Upper lobe of right lung (tissue), 1 donor: ENCODE measurements at places on chromosomes 3 and 15. TPM values are rescaled to one million over a fixed set of nuclear protein-coding genes. Genes with fewer than 3 reads are reported as not detected.

SLC27A2 gene
- total RNA-seq = 0.96 TPM

IMPG2 gene
- 0.29 TPM for total RNA-seq

GRM2 gene
- 0.49 TPM for total RNA-seq

DNA sequence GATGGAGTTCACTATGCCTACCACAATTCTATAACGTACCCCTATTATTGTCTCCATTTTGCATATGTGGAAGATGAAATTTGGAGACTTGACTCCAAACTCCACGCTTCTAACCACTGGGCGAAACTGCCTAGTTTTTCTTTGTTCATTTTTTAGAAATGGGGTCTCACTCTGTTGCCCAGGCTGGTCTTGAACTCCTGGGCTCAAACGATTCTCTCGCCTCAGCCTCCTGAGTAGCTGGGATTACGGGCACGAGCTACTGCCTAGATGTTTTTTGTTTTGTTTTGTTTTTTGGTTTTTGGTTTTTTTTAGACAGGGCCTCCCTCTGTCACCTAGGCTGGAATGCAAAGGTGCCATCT is 584 bp upstream of the RPL32 start:
- no peaks in the 10 kb centered on the region for H3K27me3 ChIP-seq
- H3K4me3 ChIP-seq = peak overlapping the region; percentile 79
- H3K27ac ChIP-seq = peak overlapping the region; percentile 98
- H3K4me1 ChIP-seq = peaks cover 28% of the 10 kb centered on the region
- DNase-seq = no peak

DNA sequence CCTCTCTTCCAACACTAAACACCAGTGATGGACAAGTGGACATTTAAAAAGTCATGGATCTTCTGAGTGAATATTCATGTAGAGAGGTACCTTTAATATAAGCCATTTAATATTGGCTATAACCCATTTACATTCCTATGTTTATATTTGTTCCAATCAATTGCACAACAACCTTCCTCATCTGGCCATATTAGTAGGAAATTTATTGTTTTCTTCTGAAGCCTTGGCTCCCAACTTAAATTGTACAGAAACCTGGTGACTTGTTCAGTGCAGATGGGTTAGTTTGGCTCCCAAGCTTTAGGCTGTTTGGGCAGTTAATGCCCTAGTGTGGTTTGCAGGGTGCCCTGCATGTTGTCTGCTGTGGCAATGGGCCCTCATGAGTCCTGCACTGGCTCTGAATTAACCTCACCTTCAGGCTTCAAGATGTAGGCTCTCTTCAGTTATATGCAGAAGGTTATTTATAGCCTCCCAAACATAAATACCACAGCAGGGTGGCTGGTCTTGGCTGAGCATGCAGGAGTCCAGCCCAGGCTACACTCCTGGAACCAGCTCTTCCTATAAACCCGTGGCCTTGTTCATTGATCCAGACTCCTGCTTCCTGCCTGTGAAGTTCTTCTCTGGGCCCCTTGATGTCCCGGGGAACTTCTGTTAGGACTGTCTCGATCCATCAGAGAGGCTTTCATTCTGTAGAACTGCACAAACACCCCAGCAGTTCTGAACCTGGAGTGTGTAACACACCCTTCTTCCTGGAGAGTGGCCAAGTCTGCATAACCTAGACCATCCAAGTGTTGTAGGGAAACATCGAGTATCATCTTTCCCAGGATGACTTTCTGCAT is 57.0 kb downstream of the DUT start:
- H3K36me3 ChIP-seq = no peaks in the 10 kb centered on the region
- peaks cover 11% of the 10 kb centered on the region for H3K4me1 ChIP-seq
- no peak for DNase-seq
- no peak overlapping the region for H3K4me3 ChIP-seq
- no peak overlapping the region for H3K27ac ChIP-seq

MYLK gene
- 248 TPM for total RNA-seq

DNA sequence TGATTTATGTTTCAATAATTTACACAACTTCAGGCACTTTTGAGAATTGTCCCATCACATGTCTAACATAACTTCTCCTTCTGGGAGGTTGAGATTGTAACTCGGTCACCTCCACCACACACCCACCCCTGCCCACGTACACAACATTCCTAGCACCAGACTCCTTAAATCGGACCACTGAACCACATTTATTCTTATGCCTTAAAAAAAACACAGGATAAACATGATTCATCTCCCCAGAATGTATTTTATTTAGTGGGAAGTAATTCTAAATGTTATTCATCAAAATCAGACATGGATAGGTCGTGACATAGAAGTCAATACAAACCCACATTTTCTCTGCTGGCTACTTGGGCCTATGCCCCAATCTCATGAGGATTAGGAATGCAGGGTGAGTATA is 3.0 kb downstream of the SNTN start:
- H3K27ac ChIP-seq = no peak overlapping the region
- no peaks in the 10 kb centered on the region for H3K4me1 ChIP-seq
- no peaks in the 10 kb centered on the region for H3K36me3 ChIP-seq
- no peaks in the 10 kb centered on the region for H3K27me3 ChIP-seq
- H3K4me3 ChIP-seq = no peak overlapping the region

- no peaks in the 10 kb centered on the region for H3K4me1 ChIP-seq
- H3K27ac ChIP-seq = no peak overlapping the region
- H3K27me3 ChIP-seq = no peaks in the 10 kb centered on the region
- no peak overlapping the region for H3K4me3 ChIP-seq
- H3K36me3 ChIP-seq = no peaks in the 10 kb centered on the region
Measured at GRCh38 chr15:51403072-51403878, 61.8 kb downstream of the GLDN start.

MTFMT gene
- 13.7 TPM for total RNA-seq

SEMA4B gene
- total RNA-seq = 48.7 TPM

DNA sequence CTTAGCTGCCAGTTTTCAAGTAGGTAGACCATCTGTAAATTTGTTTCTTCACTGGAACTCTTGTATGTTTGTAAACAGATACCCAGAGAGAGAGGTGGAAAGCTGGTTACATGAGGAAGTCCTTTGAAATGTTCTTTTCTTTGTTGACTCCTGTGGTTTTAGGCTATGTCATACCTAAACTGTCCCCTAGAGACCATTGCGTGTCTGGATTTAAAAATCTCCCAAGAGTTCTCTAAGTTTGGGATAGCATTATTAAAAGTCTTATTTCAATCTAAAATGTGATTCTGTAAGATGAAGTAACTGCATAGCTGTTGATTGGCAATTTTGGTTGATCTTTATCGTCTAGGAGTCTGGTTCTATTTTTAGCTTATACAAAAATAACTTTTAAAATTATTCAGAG is 127.2 kb downstream of the GHSR start:
- H3K27ac ChIP-seq = no peak overlapping the region
- no peak overlapping the region for H3K4me3 ChIP-seq
- peaks cover 54% of the 10 kb centered on the region for H3K36me3 ChIP-seq
- H3K27me3 ChIP-seq = no peaks in the 10 kb centered on the region
- H3K4me1 ChIP-seq = peaks cover 48% of the 10 kb centered on the region

DNA sequence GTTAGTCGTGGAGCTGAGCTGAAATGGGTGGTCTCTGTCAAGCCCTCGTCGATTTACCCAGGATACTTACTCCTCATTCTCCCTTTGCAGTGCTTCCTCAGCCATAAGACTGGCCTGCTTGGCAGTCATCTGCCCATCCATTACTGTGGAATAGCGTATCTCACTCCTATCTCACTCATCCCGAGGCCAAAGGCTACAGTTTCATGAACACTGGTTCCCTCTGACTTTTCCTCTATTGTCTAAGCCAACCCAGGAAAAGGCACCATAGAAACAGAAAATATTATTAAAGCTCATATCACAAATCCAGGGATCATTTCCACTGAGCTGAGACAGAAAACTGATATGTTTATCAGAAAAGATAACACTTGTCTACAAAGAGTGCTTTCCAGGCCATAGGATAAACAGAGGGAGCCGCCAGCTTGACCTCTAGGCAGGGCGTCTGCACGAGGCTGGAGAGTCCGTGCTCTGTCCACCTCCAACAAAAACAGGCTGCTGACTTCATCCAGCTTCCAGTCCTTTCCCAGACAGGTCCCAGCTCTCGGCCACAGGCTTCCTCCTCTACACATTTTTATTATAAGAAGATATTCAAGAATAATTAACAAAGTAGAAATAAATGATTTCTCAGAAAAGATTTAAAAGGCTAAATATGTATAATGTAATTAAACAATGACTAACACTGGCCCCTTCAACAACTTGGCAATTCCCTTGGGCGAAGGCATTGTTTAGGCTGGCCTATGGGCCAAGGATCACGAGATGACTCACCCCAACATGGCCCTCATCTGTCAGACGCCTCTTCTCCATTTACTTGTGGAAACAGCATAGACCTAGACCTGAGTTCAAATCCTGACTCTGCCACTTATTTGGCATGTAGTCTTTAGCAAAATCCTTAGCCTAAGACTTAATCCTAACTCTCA is 27.4 kb upstream of the BOC start:
- no peaks in the 10 kb centered on the region for H3K27me3 ChIP-seq
- H3K4me1 ChIP-seq = no peaks in the 10 kb centered on the region
- H3K4me3 ChIP-seq = no peak overlapping the region
- DNase-seq = no peak

DNA sequence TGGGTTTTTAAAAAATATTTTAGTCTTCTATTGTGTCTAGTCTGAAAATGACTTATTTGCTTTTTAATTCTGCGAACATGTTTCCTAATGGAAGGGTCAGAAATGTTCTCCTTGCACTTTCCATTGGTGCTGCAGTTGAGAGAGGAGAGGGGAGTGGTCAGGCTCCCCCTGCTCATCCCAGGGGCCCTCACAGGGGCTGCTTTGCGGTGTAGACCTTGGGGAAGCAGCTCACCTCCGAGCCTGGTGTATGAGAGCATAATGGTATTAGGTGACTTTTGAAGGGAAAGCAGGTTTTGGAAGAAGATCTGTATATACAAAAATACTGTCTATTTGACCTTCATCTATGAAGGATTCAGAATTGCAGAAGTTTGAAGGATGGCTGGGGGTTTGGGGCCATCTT is 28.3 kb downstream of the APBA2 start:
- no peaks in the 10 kb centered on the region for H3K4me1 ChIP-seq
- no peak overlapping the region for H3K4me3 ChIP-seq
- H3K36me3 ChIP-seq = no peaks in the 10 kb centered on the region
- no peak overlapping the region for H3K27ac ChIP-seq
- H3K27me3 ChIP-seq = no peaks in the 10 kb centered on the region
- peak; percentile 54 for DNase-seq

- H3K36me3 ChIP-seq = no peaks in the 10 kb centered on the region
- DNase-seq = peak; percentile 19
- no peak overlapping the region for H3K27ac ChIP-seq
- no peaks in the 10 kb centered on the region for H3K27me3 ChIP-seq
Measured at GRCh38 chr15:28932361-28932760, 46.6 kb downstream of the APBA2 start.

- no peaks in the 10 kb centered on the region for H3K27me3 ChIP-seq
- H3K4me1 ChIP-seq = no peaks in the 10 kb centered on the region
- H3K4me3 ChIP-seq = no peak overlapping the region
- DNase-seq = peak; percentile 67
- no peak overlapping the region for H3K27ac ChIP-seq
Measured at GRCh38 chr3:73100741-73101559, 39.5 kb downstream of the EBLN2 start.

DNA sequence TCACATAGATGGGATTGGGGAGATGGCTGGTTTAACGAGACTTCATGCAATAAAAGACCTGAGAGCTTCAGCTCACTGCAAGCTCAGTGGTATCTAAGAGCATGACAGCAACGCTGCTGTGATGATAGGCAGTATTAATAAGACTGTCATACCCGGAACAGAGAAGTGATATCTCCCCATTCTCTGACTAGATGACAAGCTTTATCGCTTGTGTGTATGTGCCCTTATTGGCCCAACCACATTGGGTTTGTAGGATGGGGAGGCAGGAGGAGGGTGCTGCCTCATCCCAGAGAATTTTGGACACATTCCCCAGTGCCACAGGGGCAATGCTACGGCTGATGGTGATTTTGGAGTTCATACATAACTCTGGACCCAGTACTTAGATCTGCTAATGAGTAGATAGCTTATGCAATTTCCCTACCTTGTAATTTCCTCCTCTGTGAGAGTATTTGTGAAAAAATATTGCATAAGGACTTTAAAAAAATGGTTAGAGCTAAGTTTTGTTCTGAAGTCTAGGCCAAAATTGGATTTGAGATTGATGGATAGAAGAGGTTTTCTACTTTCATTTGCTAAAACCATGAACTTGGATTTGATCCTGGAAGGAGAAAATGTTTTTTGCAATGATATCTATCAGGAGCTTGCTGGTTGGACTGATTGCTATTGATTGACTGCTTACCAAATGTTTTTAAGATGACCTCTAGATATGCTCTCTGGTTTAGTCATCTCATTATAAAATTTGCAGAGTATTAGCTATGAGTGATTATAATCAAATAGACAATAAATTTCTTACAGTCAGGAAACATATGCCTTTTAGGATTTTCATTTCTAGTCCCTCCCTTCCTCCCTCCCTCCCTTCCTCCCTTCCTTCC is 14.0 kb upstream of the TMEM212 start:
- no peak for DNase-seq
- H3K4me1 ChIP-seq = peaks cover 44% of the 10 kb centered on the region
- no peaks in the 10 kb centered on the region for H3K36me3 ChIP-seq

- H3K4me3 ChIP-seq = no peak overlapping the region
- H3K27me3 ChIP-seq = no peaks in the 10 kb centered on the region
- H3K27ac ChIP-seq = no peak overlapping the region
Measured at GRCh38 chr15:31060429-31061140, 40.9 kb downstream of the TRPM1 start.

PAQR9 gene
- not detected for total RNA-seq

DNA sequence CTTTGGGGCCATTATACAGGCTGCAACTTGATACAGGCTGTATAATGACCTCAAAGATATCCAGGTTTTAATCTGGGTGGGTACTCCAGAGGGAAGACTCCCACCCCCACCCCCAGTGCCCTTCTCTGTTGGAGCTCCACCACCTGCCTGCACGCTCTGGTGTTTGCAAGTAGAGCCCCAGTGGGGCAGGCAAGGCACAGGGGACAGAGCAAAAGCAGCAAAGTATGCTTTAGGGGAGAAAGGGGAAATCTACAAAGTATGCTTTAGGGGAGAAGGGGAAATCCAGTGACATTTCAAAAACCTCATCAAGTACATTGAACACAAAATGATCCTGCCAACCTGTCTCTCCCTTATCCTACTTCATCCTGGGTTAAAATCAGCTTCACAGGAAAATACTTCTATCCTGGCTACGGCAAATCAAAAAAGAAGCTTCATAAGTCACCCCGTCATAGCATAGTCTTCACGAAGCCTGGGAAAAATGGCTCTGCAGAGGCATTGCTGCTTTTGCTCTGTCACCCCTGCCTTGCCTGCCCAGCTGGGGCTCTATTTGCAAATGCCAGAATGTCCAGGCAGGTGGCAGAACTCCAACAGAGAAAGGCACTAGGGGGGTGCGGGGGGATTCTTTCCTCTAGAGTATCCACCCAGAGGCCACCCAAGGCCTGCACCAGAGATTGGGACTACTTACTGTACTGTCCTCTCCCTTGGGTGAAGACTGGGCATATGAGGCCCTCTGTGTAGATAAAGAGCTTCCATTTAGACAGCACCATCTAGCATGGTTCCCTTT is 60.9 kb upstream of the ATP11B start:
- no peak for DNase-seq
- H3K4me3 ChIP-seq = no peak overlapping the region
- H3K27me3 ChIP-seq = no peaks in the 10 kb centered on the region
- no peak overlapping the region for H3K27ac ChIP-seq
- peaks cover 3% of the 10 kb centered on the region for H3K4me1 ChIP-seq

GP9 gene
- total RNA-seq = 1.2 TPM

- H3K27me3 ChIP-seq = no peaks in the 10 kb centered on the region
- H3K27ac ChIP-seq = no peak overlapping the region
- H3K4me1 ChIP-seq = no peaks in the 10 kb centered on the region
- H3K4me3 ChIP-seq = no peak overlapping the region
- no peak for DNase-seq
Measured at GRCh38 chr3:108951820-108952501, 1.7 kb downstream of the GUCA1C start.
